ENCODE measurements at places on chromosomes 1 and 21. TPM values are rescaled to one million over a fixed set of nuclear protein-coding genes. Genes with fewer than 3 reads are reported as not detected.

DNA sequence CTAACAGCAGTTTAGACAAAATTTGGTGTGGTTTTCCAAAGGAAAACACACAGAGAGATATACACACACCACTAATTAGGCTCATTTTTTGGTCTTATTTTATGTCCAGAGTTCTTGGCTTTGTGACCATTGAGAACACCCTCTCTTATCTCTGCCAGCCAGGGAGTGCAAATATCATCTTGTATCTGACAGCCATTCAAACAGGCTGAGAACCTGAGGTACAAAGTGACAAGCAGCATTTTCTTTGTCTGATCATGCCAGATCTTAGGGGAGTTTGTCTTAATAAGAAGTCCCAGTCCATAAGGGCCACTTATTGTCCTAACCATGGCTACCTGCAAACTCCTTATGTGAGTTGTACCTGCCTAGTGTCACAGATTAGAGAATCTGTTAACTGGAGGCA, 1165.2 kb downstream of the BRINP3 start:
- DNase-seq = no peak

GRCh38 chr1:240946926-240947325, 335.0 kb upstream of the GREM2 start:
- no peak for DNase-seq

GRCh38 chr1:88302843-88303486, 381.1 kb upstream of the PKN2 start:
- peak; percentile 7 for DNase-seq

- DNase-seq = peak; percentile 22
Measured at GRCh38 chr1:227808566-227808965, 6.9 kb upstream of the PRSS38 start.

DNA sequence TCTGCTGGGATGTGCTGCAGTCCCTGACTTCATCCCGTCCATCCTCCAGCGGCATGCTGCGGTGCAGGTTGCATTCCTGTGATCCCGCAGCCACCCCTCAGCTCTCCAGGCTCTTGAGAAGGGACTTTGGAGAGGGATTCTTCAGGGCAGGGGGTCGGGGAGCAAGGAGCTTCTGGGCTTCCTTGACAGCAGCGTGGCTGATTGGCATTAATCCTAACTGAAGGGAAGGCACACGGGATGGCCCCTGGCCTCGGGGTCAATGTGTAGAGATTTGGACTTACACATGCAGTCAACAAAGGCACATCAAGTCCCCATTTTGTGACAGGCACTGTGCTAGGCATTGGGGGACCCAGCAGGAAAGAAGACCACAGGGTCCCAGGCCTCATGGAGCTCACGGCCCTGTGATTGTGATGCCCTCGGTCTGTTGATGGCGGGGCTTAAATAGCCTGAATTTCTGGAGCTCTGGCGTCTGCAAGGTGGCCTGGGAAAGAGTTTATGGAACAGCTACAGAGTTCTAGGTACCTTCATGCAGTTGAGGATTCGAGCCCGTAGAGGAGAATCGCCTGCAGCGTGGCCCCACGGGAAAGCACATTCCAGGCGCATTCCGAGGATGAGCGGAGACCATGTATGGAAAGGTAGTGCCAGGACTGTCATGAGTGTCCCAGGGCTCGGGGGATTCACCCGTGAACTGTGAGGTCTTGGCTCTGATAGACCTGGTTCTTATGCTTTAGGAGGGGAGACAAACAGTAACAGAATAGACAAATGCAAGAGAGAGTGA, 20.1 kb downstream of the PSEN2 start:
- DNase-seq = no peak

Gene ROR1
- total RNA-seq = 2.3 TPM

Gene GUCA2A
- total RNA-seq = not detected

Gene A3GALT2
- not detected for total RNA-seq

Gene ANGPTL3
- not detected for total RNA-seq
